SK-N-SH (cell line): ENCODE measurements at places on chromosomes 4 and X.
A peak's percentile ranks its signal among the peaks of the same experiment; 100 is the strongest.

- DNase-seq = no peak
Measured at GRCh38 chrX:40168480-40169011, 70.8 kb upstream of the BCOR start.

GRCh38 chr4:169996379-169997240 is 29.6 kb downstream of the MFAP3L start:
- no peak for DNase-seq

- DNase-seq = peak; percentile 70
Measured at GRCh38 chr4:183256756-183257385, 63.2 kb downstream of the CLDN22 start.

DNA sequence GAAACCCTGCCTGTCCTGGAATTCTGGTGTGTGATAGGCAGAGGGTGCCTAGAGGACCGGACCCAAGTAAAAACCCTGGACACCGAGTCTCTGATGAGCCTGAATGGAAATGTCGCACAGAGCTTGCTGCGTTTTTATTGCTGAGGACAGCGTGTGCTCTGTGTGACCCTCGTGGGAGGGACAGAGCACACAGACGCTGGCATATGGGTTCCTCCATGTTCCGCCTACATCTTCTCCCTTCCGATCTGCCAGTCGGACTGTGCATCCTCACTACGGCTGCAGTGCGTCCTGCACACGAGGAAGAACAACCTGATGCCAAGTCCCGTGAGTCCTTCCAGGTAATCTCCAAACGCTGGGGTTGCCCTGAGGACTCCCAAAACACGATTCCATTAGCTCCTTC is 68.3 kb downstream of the AFAP1 start:
- DNase-seq = no peak

GRCh38 chrX:4253092-4253491 is 539.6 kb upstream of the PRKX start:
- no peak for DNase-seq

DNA sequence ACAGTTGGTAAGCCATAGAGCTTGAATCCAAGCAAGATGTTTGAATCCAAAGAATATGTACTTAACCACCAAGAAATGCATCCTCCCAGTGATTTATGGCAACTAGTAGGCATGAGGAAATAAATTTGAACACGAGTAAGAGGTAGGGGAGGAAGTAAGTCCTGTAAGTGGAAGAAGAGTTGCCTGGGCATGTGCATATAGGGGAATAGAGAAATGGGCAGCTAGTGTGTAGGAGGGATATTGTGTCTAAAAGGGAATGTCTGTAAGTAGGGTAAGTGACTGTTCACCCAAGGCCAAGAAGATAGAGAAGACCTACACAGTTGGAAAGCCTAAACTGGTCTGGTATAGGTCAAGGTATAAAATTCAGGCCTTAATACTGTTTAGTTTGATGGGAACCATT is 4.6 kb downstream of the SH3BGRL start:
- DNase-seq = no peak

DNA sequence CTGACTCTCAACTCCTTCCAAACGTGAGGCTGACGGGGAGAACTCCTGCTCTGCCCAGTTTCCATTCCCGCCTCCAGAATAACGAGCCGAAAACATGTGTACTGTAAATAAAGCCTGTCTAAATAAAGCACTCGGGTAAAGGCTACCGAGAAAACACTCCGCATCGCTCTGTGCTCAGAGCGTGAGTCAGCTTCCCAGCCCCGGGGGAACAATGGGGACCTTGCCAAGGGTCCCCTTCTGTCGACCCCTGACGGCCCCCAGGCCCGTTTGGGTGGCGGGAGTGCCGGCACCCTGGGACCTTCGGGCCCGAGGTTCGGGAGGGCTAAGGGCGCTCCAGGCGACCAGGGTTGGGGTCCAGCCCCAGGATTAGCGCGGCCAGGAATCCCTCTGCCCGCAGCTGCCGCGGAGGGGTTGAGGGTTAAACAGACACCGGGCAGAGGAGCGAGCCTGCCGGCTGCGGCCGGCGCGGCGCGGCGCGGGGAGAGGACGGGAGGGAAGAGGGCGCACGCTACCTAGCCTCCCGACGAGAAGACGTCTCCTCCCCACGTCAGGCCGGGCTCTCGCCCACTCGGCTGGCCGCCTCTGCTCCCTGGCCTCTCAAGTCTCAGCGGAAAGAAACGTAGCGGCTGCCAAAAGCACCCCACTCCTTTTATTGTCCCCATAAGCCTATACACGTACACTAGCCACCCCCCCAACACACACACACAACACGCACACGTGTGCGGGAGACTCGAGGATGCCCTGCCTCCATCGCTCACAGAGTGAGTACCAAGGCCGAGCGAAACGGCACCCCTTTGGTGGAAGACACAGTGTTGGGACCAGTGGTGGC is 85.5 kb downstream of the BCOR start:
- no peak for DNase-seq

DNA sequence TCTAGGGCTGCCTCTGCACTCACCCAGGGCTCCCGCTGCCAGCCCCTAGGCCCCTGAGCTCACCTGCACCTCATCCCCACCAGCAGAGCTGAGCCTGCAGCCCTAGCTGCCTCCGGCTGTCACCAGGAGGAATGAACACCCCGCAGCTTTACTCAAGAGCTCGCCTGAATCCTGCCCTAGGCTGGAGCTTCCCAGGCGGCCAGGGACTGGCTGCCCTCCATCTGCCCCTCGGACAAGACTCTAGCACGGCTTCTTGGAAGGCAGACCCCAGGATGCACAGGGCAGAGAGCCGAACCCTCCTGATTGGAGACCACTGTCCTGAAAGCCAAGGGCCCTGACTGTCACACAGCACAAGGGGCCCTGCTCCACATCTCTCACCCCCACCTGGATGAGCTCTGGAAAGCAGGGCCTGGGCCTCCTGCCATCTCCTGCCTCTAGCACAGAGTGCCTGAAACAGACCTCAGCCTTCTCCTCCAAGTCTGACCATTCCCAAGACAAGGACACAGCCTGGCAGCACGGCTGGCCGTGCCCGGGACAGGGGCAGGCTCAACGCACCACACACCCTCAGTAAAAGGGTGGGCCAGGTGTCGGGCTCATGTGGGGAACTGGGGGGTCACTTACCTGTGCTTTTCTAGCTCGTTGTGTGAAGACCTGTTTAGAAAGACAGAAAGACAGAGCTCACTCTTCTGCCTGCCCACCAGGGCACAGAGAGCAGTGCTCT is 4.4 kb downstream of the MXD4 start:
- DNase-seq = peak; percentile 16

- no peak for DNase-seq
Measured at GRCh38 chr4:35229021-35229420, 1015.3 kb downstream of the ARAP2 start.

DNA sequence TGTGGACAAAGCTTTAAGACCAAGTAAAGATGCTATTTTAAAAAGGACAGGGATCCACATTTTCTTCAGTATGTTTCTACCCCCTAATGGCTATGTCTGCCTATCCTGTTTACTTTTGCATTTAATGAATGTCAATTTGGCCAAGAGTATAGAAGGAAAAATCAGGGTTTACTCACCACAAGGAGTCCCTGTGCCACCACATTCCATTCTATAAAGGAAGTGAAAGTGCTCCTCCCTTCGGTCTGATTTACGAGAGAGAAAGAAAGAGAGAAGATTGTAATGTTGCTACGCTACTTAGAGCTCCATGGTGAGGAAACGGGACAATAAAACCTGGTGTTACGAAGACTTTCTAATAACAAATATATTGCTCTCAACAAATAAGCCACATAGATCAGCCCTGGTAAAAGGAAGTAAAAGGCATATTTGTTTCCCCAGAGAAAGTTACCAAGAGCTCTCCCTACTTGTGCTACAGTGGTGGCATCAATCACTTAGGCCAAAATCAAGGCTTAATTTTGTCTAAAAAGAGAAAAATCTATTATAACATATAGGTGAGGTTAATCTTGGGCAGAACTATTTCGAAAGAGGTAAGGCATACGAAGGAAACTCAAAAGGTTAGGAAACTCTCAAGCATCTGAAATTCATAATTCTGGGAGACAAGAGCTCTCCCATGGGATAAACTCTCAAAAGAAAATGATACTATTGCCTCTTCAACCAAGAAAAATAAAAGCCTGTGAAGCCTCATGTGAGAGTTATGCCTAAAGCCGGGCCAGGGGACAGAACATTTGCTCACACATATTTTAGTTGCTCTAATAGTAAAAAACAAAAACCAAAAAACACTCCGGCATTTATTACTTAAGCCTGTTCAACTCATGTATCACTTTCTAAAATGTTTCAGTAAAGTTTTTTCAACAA is 29.5 kb downstream of the TAPT1 start:
- DNase-seq = no peak

DNA sequence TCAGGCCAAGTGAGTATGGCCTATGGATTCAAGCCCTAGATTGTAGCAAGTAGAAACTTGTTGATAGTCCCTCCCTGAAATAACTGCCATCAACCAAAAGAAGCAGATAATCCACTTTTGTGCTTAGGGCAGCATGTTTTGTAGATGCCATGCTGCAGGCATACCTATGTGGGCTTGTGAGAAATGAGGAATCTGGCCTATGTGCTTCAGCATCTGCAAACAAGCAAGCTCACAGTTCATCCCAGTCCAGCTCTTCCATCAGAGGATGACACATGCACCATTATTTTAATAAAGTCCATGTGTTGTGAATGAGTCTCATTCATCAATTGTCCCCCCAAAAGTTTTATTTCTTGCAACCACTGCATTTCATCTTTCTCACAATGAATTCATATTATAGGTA is 421.9 kb upstream of the DIPK2B start:
- no peak for DNase-seq

DNA sequence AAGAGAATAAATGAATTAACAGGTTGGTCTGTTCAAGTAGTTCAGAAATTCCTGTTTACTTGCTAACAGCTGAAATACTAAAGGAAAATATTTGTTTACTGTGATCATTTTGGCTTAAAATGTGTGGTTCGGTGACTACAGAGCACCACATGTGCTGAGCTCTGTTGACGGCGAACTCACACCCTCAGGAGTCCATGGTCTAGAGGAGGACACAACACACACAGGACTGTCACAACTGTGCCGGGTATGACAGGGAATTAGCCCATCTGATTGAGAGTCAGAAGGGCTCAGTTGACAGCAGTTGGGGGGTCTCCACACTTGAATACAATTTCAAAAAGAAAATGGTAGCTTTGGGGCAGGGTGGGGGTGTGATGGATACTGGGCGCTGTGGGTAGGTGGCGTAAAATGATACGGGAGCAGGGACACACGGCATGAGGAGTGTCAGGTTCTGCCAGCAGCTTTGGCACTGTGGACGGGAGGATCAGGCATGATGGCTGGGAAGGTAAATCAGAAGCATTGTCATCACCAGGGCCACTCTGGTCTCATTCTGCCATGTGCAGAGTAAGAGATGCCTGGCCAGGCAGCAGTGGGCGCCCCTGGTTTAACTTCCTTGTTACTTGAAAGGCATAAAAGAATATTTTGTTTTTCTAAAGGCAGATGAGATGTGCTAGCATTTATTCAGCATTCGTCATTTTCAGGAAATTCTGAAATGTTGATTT is 33.3 kb downstream of the CLDN22 start:
- no peak for DNase-seq
